ENCODE measurements at places on chromosomes 16 and 17.

DNA sequence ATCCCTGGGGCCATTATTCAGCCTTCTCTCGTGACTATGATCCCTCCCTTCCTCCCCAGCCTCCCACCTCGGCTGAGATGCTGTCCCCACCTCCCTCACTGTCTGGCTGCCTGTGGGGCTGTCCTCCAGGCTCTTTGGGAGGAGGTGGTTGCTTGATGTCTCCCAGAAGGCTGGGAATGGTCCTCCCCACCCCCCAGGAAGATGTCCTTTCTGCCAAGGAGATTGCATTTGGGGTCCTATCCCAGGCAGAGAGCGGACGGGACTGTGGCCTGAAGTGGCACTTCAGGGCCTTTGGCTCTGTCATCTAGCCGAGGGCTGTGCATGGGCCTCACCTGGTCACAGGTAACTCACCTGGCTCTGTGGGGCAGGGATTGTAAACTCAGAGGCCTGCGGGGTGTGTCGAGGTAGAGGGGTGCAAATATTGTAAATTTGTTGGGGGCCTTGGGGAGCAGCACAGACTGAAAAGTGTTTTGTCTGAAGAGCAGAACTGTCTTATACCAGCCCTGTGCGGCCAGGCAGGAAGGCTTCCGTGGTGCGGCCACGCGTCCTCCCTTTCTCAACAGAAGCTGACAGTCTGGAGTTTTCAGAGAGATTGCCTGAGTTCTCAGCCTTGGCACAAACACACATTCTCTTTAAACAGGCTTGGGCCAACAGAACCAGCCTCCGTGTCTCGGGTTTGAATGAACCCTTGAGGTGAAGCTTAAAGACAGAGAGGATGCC, 177.9 kb downstream of the SEC14L1 start:
- DNase-seq = no peak

DNA sequence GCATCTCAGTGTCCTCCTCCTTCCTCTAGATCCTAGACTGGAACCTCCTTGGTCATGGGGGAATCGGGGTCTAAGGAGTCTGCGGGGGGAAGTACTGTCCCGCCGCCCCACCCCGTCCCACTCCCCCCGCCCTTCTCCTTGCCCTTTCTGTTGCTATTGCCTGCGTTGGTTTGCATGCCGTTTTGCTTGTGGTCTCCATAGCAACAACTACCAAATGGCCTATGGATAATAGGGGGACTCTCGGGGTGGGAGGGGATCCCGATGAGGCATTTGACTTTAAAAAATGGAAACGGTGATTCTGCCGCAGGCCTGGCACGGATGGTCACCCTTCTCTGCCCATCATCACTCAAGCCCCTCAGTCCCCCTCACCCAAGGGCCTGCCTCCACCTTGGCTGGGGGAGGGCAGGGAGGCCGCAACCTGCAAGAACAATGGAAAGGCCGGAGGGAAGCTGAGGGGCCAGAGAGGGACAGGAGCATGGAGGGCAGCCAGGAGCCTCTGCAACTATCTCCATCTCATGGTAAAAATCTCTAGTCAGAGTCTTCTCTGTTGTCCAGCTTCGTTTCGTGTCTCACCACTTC, 231.4 kb upstream of the TNRC6C start:
- no peak for DNase-seq

DNA sequence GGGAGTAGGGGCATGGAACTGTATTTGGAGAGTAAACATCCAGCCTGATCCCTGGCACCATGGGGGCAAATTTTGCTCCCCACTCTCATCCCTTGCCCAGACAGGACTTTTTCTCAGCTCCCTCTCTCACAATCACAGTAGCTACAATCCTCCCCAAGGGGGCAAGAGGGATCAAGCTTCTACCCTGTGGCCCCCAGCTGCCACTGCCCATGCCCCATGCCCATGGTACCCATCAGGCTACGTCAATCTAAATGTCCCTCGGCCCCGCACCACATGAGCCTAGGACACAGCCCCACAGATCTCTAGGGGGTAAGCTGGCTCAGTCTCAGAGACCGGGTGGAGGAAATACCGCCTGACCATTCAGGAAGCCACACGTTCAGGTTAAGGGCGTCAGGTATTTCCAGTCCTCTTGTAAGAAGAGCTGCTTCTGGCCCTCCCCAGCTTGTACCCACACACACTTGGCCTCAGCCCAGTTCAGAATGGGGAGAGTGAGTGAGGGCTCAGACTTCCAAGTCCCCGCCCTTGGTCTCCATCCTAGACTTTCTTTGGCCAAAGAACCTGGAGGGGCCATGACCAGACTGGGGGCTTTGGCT, 1.8 kb downstream of the CACNB1 start:
- no peak for DNase-seq

DNA sequence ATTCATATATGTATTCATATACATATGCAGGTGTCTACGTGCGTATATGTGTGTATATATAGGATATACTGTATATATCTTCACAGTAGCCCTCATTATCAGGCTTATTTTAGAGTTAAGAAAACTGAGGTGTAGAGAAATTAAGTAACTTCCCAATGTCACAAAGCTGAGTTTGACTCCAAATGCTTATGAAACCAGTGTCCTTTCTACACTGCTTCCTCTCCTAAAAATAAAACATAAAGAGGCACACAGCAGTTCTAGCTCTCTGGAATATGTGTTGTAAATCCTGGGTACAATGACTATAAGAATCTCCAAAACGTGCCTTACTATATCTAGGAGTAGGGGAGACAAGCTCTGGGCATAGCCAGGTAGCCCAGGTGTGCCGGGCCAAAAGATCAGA, 40.0 kb upstream of the CCL1 start:
- DNase-seq = no peak

GRCh38 chr17:66135896-66136295, 56.0 kb downstream of the CEP112 start:
- DNase-seq = no peak

DNA sequence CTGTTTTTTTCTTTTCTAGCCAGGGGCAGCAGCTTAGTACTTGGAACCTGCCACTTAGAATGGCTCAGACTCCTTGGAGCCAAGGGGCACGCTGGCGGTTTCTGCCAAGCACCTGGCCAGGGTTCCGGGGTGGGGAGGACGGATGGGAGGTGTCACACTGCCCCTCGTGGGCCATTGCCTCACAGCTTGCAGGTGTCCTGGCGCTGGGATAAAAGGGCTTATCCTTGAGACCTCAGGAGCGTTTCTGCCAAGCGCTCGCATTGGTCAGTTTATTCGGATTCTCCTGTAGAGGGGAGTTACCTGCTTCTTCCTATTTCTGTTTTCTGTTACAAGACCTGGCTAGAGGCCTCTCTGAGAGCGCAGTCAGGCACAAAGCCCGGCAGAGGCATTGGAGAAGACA, 234.6 kb downstream of the MSI2 start:
- DNase-seq = no peak

Data from activated T-helper 1 cell treated with Interleukin-2 at 50 U/mL for 16 hours (primary cell).